ENCODE measurements at places on chromosomes 1 and 21.
A peak's percentile ranks its signal among the peaks of the same experiment; 100 is the strongest.

DNA sequence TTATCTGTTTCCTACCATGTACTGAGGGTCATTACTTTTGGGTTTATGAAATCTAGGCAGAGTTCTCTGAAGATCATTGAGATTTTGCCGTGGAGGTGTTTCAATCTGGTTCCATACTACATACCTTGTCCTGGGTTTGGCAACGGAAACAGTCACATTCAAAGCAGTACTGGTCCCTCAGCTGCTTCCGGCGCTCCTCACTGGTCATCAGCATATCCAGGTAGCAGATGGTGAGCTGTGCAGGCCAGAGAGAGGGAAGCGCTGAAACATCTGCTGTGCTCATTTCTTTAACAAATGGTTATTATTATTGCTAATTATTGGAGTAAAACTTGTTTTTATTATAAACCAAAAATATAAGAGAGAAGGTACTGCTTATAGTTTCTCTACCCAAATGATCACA, 591.7 kb downstream of the SMYD3 start:
- no peak for DNase-seq

GRCh38 chr1:159132271-159132881, 39.0 kb upstream of the CADM3 start:
- peak; percentile 57 for DNase-seq

- no peak for DNase-seq
These were observed 145.2 kb upstream of the ZNF648 start for GRCh38 chr1:182206626-182207239.

DNA sequence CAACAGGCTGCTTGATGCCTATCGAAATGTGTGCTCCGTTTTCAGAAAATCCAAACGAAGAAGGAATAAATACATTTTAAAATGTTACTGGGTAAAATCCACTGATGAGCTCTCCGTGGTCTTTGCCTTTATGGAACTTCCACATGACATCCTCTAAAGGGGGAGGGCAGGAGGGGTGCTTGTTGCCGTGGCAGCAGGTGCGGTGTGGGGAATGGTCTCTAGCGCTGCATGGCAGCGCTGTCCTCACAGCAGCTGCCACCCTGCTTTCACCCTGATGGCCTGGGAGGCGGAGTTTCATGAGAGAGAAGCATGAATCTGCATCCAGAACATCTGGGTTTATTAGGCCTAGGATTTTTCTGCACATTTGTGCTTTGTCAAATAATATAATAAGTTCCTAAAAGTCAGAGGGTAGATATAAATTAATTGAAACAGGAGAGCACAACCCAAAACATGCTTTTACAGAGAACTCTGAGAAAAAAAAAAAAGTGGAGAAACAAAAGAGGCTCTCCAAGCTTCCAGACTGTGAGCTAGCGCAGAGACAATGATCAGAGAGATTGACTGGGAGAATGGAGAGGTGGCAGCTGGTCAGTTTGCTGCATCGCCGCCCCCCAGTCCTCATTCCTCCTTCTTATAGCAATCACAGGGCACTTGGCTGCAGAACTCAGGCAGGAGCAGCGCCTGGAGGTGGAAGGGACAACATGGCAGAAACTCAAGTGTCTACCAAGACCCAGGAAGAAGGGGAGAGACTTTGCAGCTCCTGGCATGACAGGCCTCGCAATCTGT, 228.6 kb downstream of the DSCAM start:
- DNase-seq = no peak

DNA sequence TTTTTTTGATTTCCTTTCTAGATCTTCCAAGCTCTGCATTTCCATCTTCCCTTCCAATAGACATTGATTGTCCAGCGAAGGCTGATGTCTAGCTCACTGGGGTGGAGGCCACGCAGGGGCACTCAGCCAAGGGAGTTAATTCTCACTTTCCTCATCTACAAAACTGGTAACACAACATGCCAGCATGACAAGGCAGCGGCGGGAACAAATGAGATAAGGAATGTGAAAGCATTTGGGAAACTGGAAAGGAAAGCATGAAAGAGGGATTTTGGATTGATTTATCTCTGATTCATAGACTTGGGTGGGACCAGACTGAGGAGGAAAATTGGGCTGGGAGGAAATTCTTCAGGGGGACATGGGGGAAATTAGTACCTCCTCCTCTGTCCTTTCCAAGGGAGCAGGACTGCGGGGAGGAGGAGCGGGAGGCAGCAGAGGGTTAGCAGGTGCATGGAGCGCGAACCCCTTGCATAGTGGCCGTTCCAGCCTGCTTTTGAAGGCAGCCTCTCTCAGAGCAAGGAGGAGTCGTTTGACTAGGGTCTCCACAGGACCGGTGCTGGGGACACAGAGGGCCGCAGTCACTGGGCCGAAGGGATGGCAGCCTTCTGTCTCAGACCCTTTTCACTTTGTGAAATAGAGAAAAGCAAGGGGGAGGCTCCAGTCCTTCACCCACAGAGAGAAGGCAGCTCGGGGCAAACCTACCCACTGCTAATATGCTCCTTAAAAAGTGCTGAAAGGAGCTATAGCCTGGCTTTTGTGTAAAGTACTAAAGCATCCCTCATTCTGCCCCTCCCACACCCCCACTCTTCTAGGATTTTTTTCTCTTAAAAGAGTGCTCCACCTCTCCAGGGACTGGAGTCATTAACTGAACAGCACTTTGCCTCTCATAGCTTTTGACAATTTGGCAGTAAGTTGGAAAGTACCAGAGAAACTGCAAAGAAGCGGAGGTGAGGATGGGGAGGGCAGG, 89.2 kb downstream of the PLXNA2 start:
- no peak for DNase-seq

DNA sequence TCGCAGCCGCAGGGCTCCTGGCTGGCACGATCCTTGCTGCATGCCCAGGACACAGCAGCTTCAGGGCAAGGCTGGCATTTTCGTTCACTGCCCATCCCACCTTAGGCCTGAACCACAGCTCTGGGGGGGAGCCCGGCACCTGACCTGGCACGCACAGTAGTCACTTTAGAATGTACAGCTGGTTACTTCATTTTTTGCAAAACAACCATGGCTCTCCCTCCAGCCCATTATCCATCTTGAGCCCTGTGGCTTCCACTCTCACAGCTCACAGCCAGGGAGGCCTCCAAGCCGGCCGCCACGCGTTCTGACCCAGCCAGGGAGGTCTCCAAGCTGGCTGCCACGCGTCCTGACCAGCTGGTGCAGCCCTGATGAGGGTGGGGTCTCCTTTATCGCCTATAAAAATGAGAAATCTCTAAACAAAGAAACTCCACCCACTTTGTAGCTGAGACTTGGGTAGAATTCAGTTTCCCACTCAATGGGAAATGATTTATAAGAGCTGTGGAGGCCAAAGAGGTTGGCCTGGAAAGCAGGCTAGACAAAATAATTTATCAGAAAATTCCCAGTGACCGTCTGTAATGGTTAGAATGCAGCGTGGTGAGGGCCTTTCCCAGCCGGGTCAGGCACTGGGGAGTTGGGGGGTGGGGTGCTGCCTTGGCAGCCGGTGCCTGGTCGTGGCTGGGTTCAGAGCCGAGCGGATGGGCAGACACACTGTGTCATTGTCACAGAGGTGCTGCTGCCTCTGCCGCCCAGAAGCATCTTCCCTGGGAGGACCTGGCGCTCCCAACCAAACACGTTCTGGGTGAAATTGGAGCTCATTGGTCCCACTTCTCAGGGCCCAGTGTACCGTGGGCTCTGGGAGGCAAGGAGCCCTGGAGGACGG, 54.6 kb upstream of the ACTRT2 start:
- no peak for DNase-seq

- DNase-seq = no peak
These were observed 155.0 kb upstream of the EDN2 start for GRCh38 chr1:41639332-41639936.

- no peak for DNase-seq
These were observed 49.1 kb upstream of the RIPK4 start for GRCh38 chr21:41815652-41816582.

DNA sequence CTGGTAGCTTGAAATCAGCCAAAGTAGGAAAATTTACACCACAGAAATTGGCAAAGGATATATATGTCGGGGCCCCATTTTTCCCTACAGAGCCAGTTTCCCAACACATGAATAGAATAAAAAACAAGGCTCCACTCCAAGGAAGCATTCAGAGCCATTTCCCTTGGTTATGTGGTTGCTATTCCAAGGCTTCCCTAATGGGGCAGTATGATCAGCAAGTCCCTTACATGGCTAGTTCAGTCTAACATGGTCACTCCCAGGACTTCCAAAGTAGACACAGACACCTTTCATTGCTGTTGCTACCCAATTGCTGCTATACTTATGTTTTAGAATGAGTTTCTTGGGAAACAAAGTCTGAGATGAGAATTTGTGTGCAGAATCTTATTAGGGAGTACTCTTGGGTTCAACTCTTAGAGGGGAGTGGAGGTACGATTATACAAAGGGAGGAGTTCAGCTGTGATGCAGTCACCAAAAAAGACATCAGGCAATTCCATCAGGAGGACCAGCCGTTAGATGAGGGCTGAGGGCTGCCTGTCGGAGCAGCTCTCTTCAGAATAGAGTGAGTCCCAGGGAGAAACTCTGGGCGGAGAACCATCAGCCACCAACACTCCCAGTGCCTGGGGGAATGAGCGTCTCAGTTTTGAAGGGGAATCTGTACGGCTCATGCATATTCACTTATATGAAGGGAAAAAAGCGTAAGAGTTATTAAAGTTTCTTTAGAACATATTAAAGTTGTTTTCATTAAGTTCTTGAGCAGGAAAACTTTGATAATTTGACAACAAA, 92.9 kb downstream of the C21orf91 start:
- no peak for DNase-seq

GRCh38 chr1:173424143-173424542, 53.0 kb upstream of the PRDX6 start:
- no peak for DNase-seq

Measured in CD4-positive, alpha-beta T cell treated with Interleukin-15 for 4 hours (primary cell).